Sigmoid colon (tissue), 7 donors: ENCODE measurements at places on chromosomes 16 and 17. TPM values are rescaled to one million over a fixed set of nuclear protein-coding genes. Genes with fewer than 3 reads are reported as not detected.

GRCh38 chr17:78010759-78011158, 52.3 kb downstream of the TNRC6C start:
- no peaks in the 10 kb centered on the region for H3K27me3 ChIP-seq
- peaks cover 5% of the 10 kb centered on the region for H3K4me1 ChIP-seq
- H3K4me3 ChIP-seq, result no peak overlapping the region
- no peak for DNase-seq

GRCh38 chr17:5913032-5913531, 157.1 kb upstream of the WSCD1 start:
- no peak overlapping the region for H3K27ac ChIP-seq
- H3K4me1 ChIP-seq, result no peaks in the 10 kb centered on the region
- no peak overlapping the region for H3K4me3 ChIP-seq

GRCh38 chr17:58409432-58409831, 7.9 kb downstream of the RNF43 start:
- no peak overlapping the region for H3K27ac ChIP-seq
- no peak for DNase-seq
- H3K4me1 ChIP-seq, result no peaks in the 10 kb centered on the region
- H3K27me3 ChIP-seq, result no peaks in the 10 kb centered on the region
- H3K4me3 ChIP-seq, result no peak overlapping the region
- no peaks in the 10 kb centered on the region for H3K36me3 ChIP-seq

C17orf50 gene
- not detected for total RNA-seq

LDHD gene
- 7.6 TPM for total RNA-seq

GRCh38 chr17:75490173-75490743, 25.1 kb downstream of the CASKIN2 start:
- no peak for DNase-seq
- H3K36me3 ChIP-seq, result peaks cover 33% of the 10 kb centered on the region
- H3K27me3 ChIP-seq, result no peaks in the 10 kb centered on the region
- peaks cover 22% of the 10 kb centered on the region for H3K4me1 ChIP-seq

SKAP1 gene
- not detected for total RNA-seq

- H3K4me3 ChIP-seq, result no peak overlapping the region
- no peaks in the 10 kb centered on the region for H3K27me3 ChIP-seq
- peaks cover 9% of the 10 kb centered on the region for H3K4me1 ChIP-seq
- DNase-seq, result no peak
Measured at GRCh38 chr17:71434716-71435115, 686.1 kb upstream of the SOX9 start.

HNF1B gene
- total RNA-seq, result 0.28 TPM

- no peaks in the 10 kb centered on the region for H3K36me3 ChIP-seq
- peaks cover 19% of the 10 kb centered on the region for H3K4me1 ChIP-seq
- H3K4me3 ChIP-seq, result no peak overlapping the region
- no peak overlapping the region for H3K27ac ChIP-seq
Measured at GRCh38 chr16:46885960-46886763, 2.0 kb downstream of the GPT2 start.

- H3K27me3 ChIP-seq, result no peaks in the 10 kb centered on the region
- no peaks in the 10 kb centered on the region for H3K36me3 ChIP-seq
- H3K4me3 ChIP-seq, result no peak overlapping the region
Measured at GRCh38 chr17:77542551-77543490, 402.1 kb downstream of the SEC14L1 start.

LPO gene
- not detected for total RNA-seq

FNDC8 gene
- not detected for total RNA-seq

GRCh38 chr17:30950669-30951399, 20.0 kb upstream of the RNF135 start:
- H3K27me3 ChIP-seq, result no peaks in the 10 kb centered on the region
- H3K36me3 ChIP-seq, result no peaks in the 10 kb centered on the region
- H3K4me1 ChIP-seq, result no peaks in the 10 kb centered on the region
- no peak overlapping the region for H3K4me3 ChIP-seq
- H3K27ac ChIP-seq, result no peak overlapping the region

ABCA3 gene
- 8.4 TPM for total RNA-seq

- H3K36me3 ChIP-seq, result peaks cover 20% of the 10 kb centered on the region
- H3K4me3 ChIP-seq, result no peak overlapping the region
- H3K27me3 ChIP-seq, result no peaks in the 10 kb centered on the region
- DNase-seq, result no peak
- peaks cover 14% of the 10 kb centered on the region for H3K4me1 ChIP-seq
- H3K27ac ChIP-seq, result no peak overlapping the region
Measured at GRCh38 chr17:64158831-64159590, 29.1 kb upstream of the ERN1 start.
